Activated CD8-positive, alpha-beta T cell treated with anti-CD3 and anti-CD28 coated beads for 36 hours (primary cell): ENCODE measurements at places on chromosomes 5 and 9. TPM values are rescaled to one million over a fixed set of nuclear protein-coding genes. Genes with fewer than 3 reads are reported as not detected.
A peak's percentile ranks its signal among the peaks of the same experiment; 100 is the strongest.

Gene RANBP17
- not detected for total RNA-seq

GRCh38 chr9:84702471-84702870 lies 32.9 kb downstream of the NTRK2 start:
- H3K36me3 ChIP-seq: no peaks in the 10 kb centered on the region
- H3K4me1 ChIP-seq: no peaks in the 10 kb centered on the region
- H3K27ac ChIP-seq: no peak overlapping the region
- no peak overlapping the region for H3K4me3 ChIP-seq
- peaks cover 14% of the 10 kb centered on the region for H3K27me3 ChIP-seq

GRCh38 chr5:162107591-162107990 lies 40.0 kb downstream of the GABRG2 start:
- DNase-seq: no peak
- H3K27me3 ChIP-seq: no peaks in the 10 kb centered on the region
- H3K4me1 ChIP-seq: no peaks in the 10 kb centered on the region
- H3K27ac ChIP-seq: no peak overlapping the region

DNA sequence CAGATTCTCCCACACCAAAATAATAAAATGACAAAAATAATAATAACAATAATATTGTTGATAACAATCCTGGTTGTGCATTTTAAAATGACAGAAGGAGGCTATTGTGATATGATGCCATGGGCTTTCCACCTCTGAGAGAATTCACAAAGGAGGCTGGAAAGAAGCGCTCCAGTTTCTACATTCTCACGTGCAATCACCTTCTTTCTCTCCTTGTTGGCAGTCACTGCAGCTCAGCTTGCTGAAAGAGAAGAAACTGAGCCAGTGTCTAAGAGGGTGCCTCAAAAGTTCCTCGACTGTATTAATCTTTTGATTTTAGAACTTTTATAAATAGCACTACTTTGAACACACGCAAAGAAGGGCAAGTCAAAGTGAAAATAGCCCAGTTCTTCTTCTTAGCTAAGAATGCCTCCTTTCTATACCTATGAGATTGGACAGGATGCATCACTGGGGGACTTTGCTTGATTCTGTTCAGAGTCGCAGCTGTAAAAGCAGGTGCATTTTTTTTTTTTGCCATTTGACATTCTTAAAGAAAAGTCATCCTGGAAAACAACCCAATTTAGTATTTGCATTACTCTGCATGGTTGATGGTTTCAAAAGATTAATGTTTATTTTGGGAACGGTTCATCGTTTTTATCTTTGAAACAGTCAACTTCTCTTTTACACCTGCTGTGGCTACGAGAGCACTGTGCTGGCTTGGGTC lies 12.4 kb upstream of the SUB1 start:
- H3K4me3 ChIP-seq: no peak overlapping the region
- no peak overlapping the region for H3K27ac ChIP-seq
- H3K27me3 ChIP-seq: no peaks in the 10 kb centered on the region
- no peaks in the 10 kb centered on the region for H3K36me3 ChIP-seq
- no peaks in the 10 kb centered on the region for H3K4me1 ChIP-seq

GRCh38 chr9:128457207-128457606 lies 1.4 kb downstream of the ODF2 start:
- H3K27ac ChIP-seq: peak overlapping the region; percentile 88
- H3K27me3 ChIP-seq: no peaks in the 10 kb centered on the region
- H3K36me3 ChIP-seq: peaks cover 30% of the 10 kb centered on the region
- peaks cover 16% of the 10 kb centered on the region for H3K4me1 ChIP-seq

Gene PFN3
- total RNA-seq: not detected

- no peaks in the 10 kb centered on the region for H3K36me3 ChIP-seq
- DNase-seq: no peak
- no peak overlapping the region for H3K4me3 ChIP-seq
- no peaks in the 10 kb centered on the region for H3K4me1 ChIP-seq
- H3K27me3 ChIP-seq: no peaks in the 10 kb centered on the region
These were observed 13.5 kb upstream of the TUSC1 start for GRCh38 chr9:25691786-25692185.
